ENCODE measurements at places on chromosomes 7 and 10.

DNA sequence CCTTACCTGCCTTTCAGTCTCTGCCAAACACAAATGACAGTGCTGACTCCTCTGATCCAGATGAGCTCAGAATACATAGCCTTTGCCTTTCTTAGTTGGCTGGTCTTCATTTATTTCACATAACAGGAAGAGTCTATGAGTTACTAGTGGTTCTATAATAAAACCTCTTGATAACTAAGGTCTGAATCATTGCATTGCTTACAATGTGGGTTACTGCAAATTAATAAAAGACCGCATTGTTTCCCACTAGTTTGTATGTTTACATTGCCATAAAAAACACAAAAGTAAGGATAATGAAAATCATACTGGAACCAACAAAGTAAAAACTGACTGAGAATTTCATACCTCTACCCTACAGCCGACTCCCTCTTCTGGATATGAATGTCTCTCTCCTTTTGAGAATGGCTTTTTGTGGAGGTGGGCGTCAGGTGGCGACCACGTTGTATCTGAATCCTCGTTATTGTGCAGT lies 62.0 kb upstream of the AKR1E2 start:
- DNase-seq, result no peak
- no peaks in the 10 kb centered on the region for H3K27me3 ChIP-seq
- H3K36me3 ChIP-seq, result no peaks in the 10 kb centered on the region
- H3K4me3 ChIP-seq, result no peak overlapping the region

DNA sequence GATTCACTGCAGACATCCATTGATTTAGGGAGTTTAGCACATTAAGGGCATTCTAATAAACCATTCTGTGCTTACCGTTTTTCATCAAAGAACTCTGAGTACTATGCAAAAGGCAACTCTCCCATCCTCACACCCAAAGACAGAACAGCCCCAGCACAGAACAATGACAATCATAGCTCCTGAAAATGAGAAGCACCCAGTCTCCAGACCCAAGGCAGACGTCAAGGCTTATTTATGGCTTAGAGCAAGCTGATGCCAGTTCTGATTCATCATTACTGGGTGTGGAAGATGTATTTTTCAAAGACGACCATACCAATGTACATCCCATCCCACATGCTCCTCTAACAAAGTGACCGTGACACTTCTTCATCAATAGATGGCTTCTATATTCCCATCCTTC lies 67.6 kb downstream of the OSBPL3 start:
- H3K4me3 ChIP-seq, result no peak overlapping the region
- peaks cover 43% of the 10 kb centered on the region for H3K4me1 ChIP-seq
- H3K27me3 ChIP-seq, result no peaks in the 10 kb centered on the region

DNA sequence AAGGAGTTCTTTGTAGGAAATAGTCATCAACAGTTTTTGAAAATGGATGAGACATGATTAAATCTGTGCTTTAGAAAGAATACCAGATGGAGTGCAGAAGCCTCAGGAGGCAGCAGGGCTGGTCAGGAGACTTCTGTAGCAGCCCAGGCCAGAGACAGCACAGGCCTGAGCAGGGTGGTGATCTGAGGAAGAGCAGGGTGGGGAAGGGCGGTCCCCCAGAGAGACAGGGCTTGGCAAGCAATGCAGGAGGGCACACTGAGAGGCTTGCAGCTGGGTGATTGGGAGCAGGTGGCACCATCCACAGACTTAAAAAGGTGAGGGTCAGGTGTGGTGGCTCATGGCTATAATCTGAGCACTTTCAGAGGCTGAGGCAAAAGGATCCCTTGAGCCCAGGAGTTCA lies 4.3 kb upstream of the SMKR1 start:
- no peak overlapping the region for H3K27ac ChIP-seq
- no peak overlapping the region for H3K4me3 ChIP-seq
- DNase-seq, result no peak
- peaks cover 9% of the 10 kb centered on the region for H3K4me1 ChIP-seq

DNA sequence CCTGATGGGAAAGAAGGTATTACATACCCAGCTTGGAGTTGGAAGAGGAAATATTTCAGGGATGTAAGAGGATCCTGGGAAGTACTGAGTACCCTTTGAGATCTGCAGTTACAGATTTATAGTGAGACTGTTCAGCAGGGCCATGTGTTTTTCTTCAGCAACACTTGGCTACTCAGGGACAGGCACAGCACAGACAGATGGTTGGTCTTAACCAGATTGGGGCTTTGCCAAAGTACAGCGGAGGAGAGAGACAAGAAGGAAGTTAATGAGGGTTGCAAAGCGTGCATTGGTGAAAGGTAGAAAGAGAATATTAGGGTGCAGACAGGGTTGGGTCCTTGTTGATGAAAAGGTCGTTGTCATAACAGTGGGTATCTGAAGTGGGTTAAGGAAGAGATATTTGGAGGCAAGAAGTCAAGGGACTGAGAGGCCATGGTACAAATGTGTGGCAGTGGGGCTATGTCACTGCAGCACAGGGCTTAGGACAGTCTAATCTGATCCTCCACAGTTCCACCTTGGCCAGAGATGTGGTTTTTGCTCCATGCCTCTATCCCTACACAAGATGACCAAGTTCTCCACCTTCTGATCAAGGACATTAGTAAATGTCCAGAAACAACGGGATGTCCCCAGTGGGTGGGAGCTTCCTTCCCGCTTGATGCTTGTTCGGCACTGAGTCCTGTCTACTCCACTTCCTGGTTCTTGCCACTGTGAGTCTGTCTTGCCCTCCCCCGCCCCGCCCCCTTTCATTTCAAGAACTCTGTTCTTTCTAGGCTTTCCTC lies 18.9 kb upstream of the DNAJC1 start:
- peak; percentile 39 for DNase-seq
- no peaks in the 10 kb centered on the region for H3K27me3 ChIP-seq
- peak overlapping the region; percentile 30 for H3K4me3 ChIP-seq
- peaks cover 20% of the 10 kb centered on the region for H3K4me1 ChIP-seq

- no peak overlapping the region for H3K27ac ChIP-seq
- DNase-seq, result no peak
- H3K36me3 ChIP-seq, result peaks cover 31% of the 10 kb centered on the region
- no peak overlapping the region for H3K4me3 ChIP-seq
Observed at GRCh38 chr10:60171436-60172013, 218.2 kb downstream of the ANK3 start.

- H3K27ac ChIP-seq, result peak overlapping the region; percentile 56
- H3K4me1 ChIP-seq, result peaks cover 57% of the 10 kb centered on the region
- no peaks in the 10 kb centered on the region for H3K36me3 ChIP-seq
- no peak overlapping the region for H3K4me3 ChIP-seq
- no peaks in the 10 kb centered on the region for H3K27me3 ChIP-seq
- DNase-seq, result no peak
Observed at GRCh38 chr10:24344279-24344678, 135.3 kb downstream of the KIAA1217 start.

DNA sequence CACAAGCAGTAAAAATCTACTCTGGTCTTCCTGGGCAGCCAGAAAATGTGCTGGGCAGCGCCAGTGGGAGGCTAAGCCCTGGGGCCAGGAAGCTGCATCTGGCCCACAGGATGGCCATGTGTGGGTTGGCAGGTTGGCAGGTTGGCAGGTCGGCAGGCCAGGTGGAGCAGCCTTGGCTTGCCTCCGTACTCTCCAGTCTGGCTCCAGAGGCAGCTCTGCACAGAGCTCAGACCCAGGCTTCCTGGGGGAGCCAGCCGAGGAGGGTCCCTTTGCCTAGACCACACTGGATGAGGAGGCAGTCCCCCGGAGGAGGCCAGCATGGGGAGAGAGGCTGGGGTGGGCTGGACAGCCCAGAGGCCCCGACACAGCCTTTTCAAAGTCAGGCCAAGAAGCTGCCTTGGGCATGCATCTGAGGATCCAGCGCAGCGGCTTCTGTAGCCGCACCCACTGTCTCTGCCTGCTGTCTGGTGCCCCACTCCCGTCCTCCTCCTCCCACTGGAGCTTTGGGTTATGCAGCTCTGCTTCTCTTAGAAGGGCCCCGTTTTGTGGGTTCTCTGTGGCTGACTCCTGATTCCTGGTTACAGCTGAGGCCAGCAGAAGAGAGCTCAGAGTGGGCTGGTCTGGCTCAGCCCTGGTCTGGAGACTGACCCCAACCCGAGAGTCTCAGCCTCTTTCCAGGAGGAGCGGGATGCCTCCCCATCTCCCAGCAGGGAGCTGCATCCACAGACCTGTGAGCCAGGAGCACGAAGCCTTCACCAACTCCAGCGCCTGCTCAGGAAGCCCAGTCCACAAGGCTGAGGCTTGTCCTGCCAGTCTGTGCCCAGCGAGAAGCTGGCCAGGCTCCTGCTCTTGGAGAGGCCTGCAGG lies 44.6 kb downstream of the CFAP46 start:
- no peak overlapping the region for H3K27ac ChIP-seq
- no peak for DNase-seq
- no peaks in the 10 kb centered on the region for H3K36me3 ChIP-seq
- peaks cover 50% of the 10 kb centered on the region for H3K27me3 ChIP-seq
- H3K4me1 ChIP-seq, result peaks cover under 1% of the 10 kb centered on the region

DNA sequence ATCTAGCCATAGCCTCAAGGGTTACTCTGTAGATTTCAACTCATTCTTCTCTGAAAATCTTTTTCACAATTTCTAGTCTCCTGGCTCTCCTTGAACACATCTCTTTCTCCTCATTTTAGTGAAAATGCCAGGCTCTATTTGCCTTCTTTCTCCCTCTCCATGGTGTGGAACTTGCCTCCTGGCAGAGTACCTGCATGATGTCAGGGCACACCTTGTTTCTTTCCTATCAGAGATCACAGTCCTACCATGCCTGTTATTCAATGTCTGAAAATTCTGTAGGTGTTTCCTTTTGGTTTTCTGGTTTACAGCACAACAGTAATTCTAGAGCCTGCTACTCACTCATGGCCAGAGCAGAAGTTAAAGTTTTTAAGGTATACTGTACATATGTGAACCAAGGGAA lies 237.8 kb downstream of the ADK start:
- H3K27ac ChIP-seq, result no peak overlapping the region
- H3K4me1 ChIP-seq, result peaks cover 5% of the 10 kb centered on the region
- no peak for DNase-seq
- H3K4me3 ChIP-seq, result no peak overlapping the region
- no peaks in the 10 kb centered on the region for H3K27me3 ChIP-seq

DNA sequence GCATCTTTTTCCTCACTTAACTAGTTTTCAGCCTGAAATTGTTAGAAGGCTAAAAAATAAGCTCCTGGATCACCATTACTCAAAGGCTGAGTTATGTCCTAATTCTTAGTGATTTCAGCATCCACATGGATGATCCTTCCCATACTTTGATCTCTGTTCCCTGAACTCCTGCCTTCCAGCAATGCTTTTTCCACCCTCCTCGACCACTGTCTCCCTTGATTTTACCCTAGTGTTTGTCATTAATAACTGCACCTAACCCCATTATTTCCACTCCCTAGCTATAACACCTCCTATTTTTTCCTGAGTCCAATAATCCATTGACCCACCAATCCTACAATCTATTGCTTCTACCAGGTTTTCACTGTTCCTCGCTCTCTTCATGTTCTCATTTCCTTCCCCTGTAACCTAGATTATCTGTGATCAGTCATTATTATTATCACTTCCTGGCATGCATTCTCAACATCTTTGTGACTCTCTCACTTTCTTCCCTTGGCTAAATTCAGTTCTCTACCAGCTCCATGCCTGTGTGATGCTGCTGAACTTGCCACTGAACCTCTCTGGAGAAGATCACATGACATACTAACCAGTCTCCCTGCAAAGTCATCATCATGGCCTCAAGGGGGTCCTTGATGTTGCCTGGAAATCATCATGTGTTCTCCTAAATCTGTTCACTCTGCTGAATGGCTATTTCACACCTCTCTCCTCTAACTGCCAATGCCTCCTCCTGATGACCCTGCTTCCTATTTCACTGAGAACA lies 6.5 kb upstream of the CALU start:
- H3K4me1 ChIP-seq, result no peaks in the 10 kb centered on the region
- H3K36me3 ChIP-seq, result no peaks in the 10 kb centered on the region
- no peak overlapping the region for H3K27ac ChIP-seq
- H3K27me3 ChIP-seq, result peaks cover 7% of the 10 kb centered on the region
- DNase-seq, result no peak

GRCh38 chr10:28326516-28327490 lies 23.9 kb upstream of the MPP7 start:
- H3K27ac ChIP-seq, result peak overlapping the region; percentile 88
- DNase-seq, result peak; percentile 23
- H3K4me1 ChIP-seq, result peaks cover 21% of the 10 kb centered on the region
- no peaks in the 10 kb centered on the region for H3K27me3 ChIP-seq
- peak overlapping the region; percentile 32 for H3K4me3 ChIP-seq

DNA sequence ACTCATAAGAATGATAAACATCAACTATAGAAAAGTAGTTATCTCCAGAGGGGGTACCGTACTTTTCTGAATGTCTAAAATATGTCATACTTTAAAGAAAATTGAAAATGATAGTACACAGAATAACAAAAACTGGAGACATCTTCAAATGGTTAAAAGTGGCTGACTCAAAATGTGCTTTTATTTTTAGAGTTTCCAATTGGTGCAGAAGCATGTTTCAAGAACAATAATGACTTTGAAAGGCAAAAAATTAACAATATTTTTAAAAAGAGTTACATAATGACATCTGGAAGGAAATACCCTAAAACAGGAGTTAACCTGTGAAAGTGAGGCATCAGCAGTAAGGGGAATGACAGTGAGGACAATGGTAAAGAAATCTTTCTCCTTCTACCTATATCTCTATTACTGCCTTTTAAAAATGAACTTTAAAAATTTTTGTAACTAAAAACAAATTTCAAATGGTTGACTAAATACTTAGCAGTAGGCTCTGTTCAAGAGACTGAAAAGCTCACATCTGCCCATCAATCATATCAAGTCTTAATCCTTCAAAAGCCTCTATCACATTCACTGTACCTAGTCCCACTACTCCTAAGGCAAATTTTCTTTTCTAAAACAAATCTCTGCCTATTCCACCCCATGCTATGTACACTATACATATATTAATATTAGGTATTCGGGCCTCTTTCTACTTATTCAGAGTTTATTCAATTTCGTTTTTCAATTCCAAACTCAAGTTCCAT lies 3.0 kb downstream of the ASZ1 start:
- H3K27me3 ChIP-seq, result peaks cover 7% of the 10 kb centered on the region
- no peak for DNase-seq
- no peaks in the 10 kb centered on the region for H3K4me1 ChIP-seq
- H3K27ac ChIP-seq, result no peak overlapping the region
- no peak overlapping the region for H3K4me3 ChIP-seq

DNA sequence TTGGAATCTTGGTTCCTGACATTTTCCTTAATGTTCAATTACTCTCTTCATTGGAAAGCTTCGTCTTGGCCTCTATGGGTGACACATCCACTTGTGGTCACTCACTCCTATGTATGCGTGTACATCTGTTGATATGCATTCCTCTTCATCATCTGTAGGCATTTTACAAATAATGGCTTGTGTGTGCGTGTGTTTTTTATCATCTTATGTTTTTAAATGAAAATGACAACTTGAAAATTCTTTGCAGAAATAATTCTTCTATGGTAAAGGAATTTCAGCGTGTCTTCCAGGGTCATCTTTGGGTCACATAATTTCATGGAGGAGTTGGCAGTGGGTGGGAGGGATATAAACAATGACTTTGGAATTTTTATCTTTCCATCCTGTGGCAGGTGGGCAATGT lies 925.1 kb downstream of the LRMDA start:
- H3K4me1 ChIP-seq, result no peaks in the 10 kb centered on the region
- H3K36me3 ChIP-seq, result no peaks in the 10 kb centered on the region
- no peak overlapping the region for H3K27ac ChIP-seq
- H3K27me3 ChIP-seq, result no peaks in the 10 kb centered on the region
- no peak for DNase-seq
- no peak overlapping the region for H3K4me3 ChIP-seq

- no peak overlapping the region for H3K4me3 ChIP-seq
- DNase-seq, result no peak
- no peaks in the 10 kb centered on the region for H3K36me3 ChIP-seq
- no peak overlapping the region for H3K27ac ChIP-seq
Observed at GRCh38 chr10:61486251-61486650, 33.1 kb upstream of the TMEM26 start.

- no peaks in the 10 kb centered on the region for H3K27me3 ChIP-seq
- H3K4me1 ChIP-seq, result no peaks in the 10 kb centered on the region
- H3K27ac ChIP-seq, result no peak overlapping the region
- no peaks in the 10 kb centered on the region for H3K36me3 ChIP-seq
Observed at GRCh38 chr7:12090757-12091221, 120.3 kb upstream of the TMEM106B start.
